ENCODE measurements at places on chromosomes 7 and 10. TPM values are rescaled to one million over a fixed set of nuclear protein-coding genes. Genes with fewer than 3 reads are reported as not detected.

GRCh38 chr7:110626414-110626813, 464.5 kb upstream of the LRRN3 start:
- DNase-seq, result no peak

DNA sequence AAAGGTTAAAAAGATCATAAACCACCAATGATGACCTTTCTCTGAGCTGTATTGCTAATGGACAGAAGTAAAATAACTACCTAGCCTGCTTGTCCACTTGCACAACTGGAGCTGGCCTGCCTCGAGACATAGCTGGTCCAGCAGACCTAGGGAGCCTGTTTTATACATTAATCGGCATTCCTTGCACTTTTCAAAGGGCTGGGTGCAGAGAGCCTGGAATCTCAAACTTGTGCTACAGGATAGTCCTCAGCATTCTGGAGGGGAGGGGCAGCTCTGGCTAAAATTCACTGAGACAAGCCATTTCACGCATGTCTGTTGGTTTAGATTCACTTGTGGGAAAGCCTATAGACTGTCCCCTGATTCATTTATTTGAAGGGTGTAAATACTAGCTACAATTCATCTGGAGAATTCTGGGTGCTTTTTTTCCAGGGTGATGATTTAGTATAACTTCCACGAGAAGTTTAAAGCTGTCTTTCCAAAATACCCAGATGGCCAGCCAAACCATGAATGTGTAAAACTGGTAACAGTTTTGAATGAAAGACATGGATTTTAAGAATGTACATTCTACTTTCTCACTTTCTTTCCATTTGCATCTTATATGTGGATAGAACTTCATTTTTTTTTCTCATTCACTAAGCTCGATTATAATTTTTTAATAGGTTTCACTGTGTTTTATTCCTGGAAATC, 389.4 kb downstream of the KCNMA1 start:
- DNase-seq, result no peak

The GPR26 gene
- not detected for polyA plus RNA-seq

DNA sequence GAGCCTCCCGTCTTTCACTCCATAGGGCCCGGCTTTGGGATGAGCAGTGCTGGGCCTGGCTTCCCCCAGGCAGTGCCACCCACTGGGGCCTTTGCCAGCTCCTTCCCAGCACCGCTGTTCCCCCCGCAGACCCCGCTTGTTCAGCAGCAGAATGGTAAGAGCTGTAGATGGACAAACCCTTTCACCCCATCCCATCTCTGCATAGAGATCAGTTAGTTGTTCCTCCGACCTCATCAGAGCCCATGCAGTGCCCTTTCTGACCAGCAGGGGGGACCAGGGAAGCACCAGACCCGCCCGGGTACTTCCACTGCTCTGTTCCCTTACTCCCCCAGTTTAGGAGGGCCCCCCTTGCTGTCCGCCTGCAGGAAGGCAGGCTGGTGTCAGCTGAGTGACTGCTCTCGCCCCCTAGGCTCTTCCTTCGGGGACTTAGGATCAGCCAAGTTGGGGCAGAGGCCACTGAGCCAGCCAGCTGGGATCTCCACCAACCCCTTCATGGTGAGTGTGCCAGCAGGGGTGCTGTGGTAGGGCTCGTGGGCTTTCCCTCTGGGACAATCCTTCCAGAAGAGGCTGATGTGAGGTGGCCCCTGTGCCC, 9.8 kb downstream of the SAP25 start:
- peak; percentile 89 for DNase-seq

The ZNF138 gene
- 6.0 TPM for polyA plus RNA-seq

GRCh38 chr10:67385566-67385965, 310.4 kb downstream of the CTNNA3 start:
- DNase-seq, result no peak

GRCh38 chr7:45057878-45058277, 30.9 kb downstream of the NACAD start:
- no peak for DNase-seq

DNA sequence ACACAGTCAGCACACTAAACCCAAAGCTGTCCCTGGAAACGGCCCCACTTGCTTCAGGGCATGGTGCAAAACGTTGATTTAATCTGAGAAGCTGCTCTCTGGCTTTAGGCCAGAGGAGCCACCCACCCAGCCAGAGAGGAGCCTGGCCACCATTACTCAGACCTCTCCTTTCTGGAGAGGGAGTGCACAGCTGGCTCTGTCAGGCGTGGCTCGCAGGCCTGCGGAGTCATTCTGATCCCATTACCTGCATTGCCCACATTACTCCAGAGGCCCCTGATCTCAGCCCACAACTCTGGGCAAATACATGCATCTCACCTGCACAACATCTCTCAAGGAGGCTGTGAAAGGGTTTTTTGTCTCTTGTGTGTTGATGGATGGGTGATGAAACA, 370.0 kb upstream of the IGFBP3 start:
- DNase-seq, result no peak

The FZD1 gene
- 1.2 TPM for polyA plus RNA-seq

The ENTPD1 gene
- 12.0 TPM for polyA plus RNA-seq

The GFRA1 gene
- under 0.01 TPM for polyA plus RNA-seq

The NEUROG3 gene
- polyA plus RNA-seq, result 1.2 TPM

The TMEM270 gene
- 0.39 TPM for polyA plus RNA-seq

DNA sequence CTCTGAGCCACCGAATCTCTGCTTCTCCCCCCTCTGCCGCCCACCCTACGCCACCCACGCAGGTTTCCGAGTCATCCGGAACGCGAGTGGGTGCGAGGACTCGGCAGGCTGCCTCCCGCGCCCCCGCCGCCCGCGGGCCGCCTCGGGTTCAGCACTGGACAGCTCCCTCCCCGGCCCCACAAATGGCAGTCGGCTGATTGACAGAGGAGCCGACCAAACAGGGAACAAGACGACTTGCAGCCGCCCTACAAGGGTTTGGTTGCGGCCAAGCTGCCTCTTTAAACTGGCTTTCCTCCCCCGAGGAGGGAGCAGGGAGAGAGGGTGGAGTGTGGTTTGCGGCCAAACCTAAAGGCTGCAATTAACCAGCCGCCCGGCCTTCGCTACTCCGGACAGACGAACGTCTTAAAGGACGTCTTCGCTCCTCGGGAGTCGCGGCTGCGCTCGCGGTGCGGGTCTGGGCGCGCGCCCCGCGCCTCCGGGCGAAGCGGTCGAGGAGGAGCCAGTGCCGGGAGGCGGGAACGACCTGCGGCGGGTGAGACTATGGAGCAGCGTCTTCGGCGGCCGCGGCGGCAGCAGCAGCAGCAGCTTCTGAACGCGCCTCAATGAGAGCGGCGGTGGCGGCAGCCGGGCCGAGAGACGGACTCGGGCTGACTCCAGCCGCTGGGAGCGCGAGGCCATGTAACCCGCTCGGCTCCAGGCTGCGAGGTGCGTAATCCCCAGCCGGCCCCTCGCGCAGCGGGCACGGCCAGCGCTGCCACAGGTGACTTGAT, at the start of gene GPR158:
GPR158 (plus strand) TSS at position 541 of the 770 bp plus-strand sequence. CDS start 420 bp downstream, outside the sequence.
- DNase-seq, result peak; percentile 92

DNA sequence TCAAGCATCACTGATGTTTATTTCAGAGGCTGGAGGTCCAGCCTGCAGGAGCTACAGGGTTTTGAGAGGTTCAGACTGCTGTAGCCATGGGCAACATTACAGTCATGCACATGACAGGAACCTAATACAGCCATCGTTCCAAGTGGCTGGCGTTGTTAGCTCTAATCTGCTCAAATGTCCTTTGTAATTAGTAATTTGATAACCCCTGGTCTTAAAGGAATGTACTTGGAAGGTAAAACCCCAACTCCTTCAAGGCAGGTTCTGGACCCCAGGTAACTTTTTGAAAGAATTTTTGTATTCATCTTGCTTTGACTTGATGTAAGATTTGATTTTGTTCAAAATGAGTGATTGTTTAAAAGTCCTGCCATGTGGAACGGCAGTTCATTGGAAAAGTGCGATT, 34.7 kb upstream of the FOXI2 start:
- no peak for DNase-seq

GRCh38 chr10:18229826-18230225, 89.6 kb downstream of the CACNB2 start:
- DNase-seq, result no peak

DNA sequence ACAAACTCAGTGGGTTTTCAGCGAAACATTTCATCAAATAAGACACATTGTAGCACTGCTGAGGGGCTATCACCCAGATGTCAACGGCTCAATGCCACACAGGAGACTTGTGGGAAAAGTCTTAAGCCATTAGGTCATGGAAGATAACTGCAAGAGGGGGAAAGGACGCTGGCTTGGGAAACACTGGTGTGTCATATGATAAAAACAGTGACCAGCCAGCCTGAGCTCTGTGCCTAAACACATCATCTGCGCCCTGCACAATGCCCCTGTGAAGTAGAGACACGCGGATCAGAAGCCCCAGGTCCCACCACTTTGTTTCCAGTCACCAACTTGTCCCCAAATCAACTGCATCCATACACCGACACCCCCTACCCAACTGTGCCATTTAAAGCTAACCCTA, 116.7 kb downstream of the TNS3 start:
- no peak for DNase-seq

DNA sequence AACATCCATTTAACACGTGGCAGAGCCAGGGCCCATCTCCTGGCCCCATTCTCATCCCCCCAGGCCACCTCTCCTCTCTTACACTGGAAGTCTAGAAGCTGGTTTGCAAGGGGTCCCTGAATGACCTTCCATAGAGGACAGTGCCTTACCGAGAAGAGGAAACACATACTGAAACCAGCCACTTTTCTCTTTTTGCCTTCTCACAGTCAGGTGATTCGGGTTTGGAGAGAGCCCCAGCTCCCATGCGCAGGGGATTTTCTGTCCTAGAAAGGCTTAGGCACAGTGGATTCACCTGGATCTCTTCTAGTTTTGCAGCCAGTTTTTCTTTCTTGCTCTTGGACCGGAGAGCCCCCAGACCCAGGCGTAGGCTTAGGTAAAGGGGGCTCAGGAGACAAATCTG, 334.1 kb upstream of the C7orf33 start:
- no peak for DNase-seq

DNA sequence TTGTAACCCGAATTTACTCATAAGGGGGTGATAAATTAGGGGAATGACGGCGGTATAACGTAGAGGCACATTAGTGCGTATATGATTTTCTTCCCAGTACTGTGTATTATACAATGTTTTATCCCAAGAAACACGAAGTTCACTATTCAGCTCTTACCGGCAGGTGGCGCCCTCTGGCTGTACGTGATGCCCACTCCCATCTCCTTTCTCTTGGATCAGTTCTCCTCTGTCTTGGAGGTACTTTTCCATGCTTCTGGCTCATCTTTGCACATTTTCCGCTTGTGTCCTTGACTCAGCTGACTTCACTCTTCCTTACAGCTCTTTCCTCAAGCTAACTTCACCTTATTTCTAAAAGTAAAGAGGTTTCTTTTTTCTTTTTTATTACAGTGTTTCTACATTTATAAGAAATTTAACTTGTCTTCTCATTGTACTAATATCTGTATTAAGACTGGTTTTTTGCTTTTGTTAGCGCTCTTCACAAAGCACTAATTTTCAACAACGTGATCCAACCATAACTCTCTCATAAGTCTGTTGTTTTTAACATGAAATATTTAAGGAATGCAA, 21.3 kb downstream of the TMEM176B start:
- peak; percentile 90 for DNase-seq

The MBL2 gene
- not detected for polyA plus RNA-seq

The ATOH7 gene
- polyA plus RNA-seq, result not detected

The RAPGEF5 gene
- 6.0 TPM for polyA plus RNA-seq

The BRAT1 gene
- 11.3 TPM for polyA plus RNA-seq

DNA sequence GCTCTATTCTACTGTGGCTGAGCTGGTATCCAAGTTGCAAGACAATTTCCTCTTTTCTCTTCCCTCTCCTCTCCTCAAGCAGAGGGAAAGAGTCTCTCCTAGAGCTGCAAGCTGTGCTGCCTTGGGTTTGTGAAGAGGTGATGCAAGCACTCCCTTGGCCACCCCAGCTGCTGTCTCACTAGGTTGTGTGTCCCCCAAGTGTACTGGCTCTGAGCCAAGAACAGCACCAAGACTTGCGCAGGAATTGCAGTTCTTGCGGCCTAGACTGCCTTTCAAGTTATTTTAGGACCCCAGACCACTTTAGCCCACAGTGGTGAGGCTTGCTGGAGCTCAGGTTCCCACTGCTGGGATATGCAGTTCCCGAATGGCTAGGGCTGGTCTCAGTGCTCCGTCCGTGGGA, 411.6 kb downstream of the DPP6 start:
- no peak for DNase-seq

Data from sigmoid colon (tissue), 7 donors.